ENCODE measurements at places on chromosomes 1 and 21.

- no peak for DNase-seq
Measured at GRCh38 chr1:217313096-217313495, 317.8 kb downstream of the GPATCH2 start.

DNA sequence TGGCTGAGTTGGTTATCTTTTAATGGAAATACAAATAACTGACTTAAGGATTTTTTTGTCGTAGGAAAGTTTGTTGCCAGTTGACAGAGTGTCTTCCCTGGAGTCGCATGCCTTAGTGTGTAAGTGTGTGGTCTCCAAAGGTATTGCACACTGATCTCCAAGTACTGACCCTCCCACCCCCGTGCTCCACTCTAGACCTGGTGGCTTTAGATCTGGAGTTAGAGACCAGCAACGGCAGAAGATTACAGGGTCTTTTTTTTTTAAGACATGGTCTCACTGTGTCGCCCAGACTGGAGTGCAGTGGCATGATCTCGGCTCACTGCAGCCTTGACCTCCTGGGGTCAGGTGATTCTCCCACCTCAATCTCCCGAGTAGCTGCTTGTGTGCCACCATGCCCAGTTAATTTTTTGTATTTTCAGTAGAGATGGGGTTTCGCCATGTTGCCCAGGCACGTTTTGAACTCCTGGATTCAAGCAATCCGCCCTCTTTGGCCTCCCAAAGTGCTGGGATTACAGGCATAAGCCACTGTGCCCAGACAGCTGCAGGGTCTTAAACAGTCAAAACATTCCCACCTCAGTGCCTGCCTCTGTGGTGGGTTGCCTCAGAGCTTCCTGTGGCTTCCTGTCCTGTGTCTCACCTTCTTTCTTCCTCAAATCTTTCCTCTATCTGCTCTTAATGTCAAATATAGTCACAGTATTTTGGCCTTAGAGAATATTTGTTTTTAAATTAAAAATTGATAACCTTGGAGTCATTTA lies 6.9 kb downstream of the TRAPPC10 start:
- DNase-seq = no peak

- DNase-seq = no peak
Measured at GRCh38 chr1:2623571-2624337, 9.1 kb downstream of the MMEL1 start.

GRCh38 chr1:186188004-186188539 lies 187.0 kb downstream of the TPR start:
- DNase-seq = peak; percentile 55

- peak; percentile 87 for DNase-seq
Measured at GRCh38 chr1:55827350-55827749, 612.2 kb upstream of the USP24 start.

All from HFF-Myc (cell line).